Ecto neural progenitor cell (in vitro differentiated cells): ENCODE measurements at places on chromosomes 1 and 21.

DNA sequence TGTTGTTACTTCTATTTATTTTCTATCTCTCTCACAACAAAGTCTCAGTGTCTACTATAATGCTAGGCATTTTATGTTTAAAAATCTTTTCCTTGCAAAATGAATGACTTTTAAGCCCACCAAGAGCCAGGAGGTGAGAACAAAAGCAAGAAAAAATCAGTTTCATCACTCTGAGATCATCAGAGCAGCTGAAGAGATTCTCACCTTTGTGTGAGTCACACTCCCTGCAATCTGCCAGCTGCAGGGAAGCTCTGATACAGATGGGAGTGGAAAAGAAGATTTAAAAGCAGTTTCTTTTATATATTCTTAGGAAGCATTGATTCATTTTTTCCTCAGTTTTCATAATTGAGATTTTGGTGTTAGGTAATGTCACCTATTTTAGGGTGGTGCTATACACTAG, 107.6 kb downstream of the LHX9 start:
- no peak for DNase-seq

GRCh38 chr1:46246548-46247435, 771 bp upstream of the RAD54L start:
- DNase-seq: peak; percentile 97

GRCh38 chr21:42102076-42102475, 31.0 kb downstream of the UMODL1 start:
- no peak for DNase-seq

- peak; percentile 1 for DNase-seq
Measured at GRCh38 chr21:37863842-37864241, 52.4 kb downstream of the KCNJ6 start.
